ENCODE measurements at places on chromosomes 11 and 22. TPM values are rescaled to one million over a fixed set of nuclear protein-coding genes. Genes with fewer than 3 reads are reported as not detected.
A peak's percentile ranks its signal among the peaks of the same experiment; 100 is the strongest.

- no peak for DNase-seq
These were observed 56.3 kb upstream of the GRK3 start for GRCh38 chr22:25508161-25508560.

GRCh38 chr22:39428597-39429071 is 28.2 kb upstream of the MGAT3 start:
- no peak for DNase-seq

- DNase-seq = no peak
These were observed 126.3 kb downstream of the MPPED2 start for GRCh38 chr11:30459821-30460220.

- DNase-seq = peak; percentile 45
These were observed 31.6 kb upstream of the MYH9 start for GRCh38 chr22:36419177-36419911.

DNA sequence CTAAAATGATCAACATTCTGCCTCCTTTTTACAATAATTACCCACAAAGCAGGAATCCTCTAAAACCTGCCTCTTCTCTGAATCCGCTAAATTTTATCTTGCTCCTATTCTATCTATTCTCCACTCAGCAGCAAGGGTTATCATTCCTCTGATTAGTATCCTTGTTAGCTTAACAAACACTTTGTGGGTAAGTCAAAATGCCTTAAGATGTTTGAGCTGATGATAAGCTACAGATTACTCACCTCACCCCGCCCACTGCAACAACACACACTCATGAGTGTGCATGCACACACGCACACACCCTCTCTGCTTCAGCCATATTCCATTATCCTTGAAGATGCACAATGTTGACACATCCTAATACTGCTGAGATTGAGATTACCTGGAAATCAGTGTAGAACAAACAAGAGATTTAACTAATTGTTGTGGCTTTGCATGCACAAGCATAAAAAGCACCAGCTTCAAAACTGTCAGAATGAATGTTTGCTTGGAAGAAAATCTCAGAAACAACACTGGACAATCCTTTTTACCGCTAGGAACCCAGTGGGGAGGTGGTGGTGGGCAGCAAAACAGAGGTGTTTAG is 130.9 kb downstream of the BBOX1 start:
- no peak for DNase-seq

Gene OR52I2
- total RNA-seq = not detected

GRCh38 chr11:92384358-92384757 is 159.7 kb downstream of the FAT3 start:
- DNase-seq = no peak

DNA sequence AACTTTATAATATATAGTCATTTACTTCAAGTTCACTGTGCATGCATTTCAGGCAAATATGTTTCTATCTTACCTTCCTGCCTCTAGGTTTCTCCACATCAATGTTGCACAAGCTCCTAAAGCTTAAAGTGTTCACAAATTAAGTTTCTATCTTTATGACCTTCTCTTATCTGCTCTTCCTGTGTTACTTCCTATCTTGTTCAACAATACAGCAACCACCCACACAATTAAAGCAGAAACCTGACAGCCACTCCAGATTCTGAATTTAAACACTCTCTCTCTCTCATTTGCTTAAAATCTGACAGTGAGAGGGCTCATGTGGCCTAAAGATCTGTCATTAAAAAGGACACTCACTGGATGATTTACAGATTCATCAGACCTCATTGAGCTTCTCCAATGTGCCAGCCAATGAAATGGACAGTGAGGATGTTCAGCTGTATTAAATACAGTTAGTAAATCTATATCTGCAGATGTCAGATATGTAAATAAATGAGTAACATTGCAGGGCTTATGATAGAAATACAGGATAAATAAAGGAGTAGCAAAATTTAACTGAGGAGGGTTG is 10.9 kb downstream of the PDGFD start:
- no peak for DNase-seq

Gene RFPL1
- total RNA-seq = not detected

Gene ZBTB16
- 55.6 TPM for total RNA-seq

GRCh38 chr11:10319702-10320558 is 15.1 kb downstream of the ADM start:
- no peak for DNase-seq

DNA sequence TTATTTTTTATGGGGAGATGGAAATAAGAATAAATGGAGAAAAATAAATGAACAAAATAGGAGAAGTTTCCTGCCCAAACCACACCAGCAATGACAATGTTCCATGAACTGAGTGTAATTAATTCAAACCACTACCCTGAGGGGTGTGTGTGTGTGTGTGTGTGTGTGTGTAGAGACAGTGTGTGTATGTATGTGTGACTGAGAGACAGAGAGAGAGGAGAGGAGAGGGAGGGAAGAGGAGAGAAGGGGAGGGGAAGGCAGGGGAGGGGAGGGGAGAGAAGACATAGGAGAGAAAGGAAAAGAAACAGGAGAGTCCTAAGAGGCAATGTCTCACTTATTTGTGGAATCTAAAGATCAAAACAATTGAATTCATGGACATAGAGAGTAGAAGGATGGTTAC is 65.0 kb upstream of the POU2AF1 start:
- DNase-seq = no peak

DNA sequence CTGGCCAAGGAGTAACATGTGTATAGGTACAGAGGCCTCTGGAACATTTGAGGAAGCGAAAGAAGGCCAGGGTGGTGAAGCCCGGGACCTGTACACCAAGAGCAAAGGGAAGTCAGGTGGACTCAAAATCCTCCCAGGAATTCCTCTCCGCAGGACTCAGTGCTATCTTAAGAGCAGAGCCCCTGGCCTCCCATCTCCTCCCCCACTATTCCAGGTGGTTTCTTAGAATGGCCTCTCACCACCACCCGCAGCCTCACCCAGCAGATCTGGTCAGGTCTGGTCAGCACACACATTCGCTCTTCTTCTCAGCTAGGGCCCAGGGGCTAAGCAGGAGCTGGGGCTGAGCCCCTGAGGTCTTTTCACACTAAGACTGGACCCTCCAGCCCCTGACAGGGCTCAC is 59.1 kb downstream of the SCGB1A1 start:
- no peak for DNase-seq

GRCh38 chr22:43060183-43060582 is 29.0 kb downstream of the TTLL1 start:
- no peak for DNase-seq

GRCh38 chr11:128565881-128566280 is 21.5 kb downstream of the ETS1 start:
- DNase-seq = no peak

GRCh38 chr11:24471084-24471483 is 25.8 kb upstream of the LUZP2 start:
- no peak for DNase-seq

DNA sequence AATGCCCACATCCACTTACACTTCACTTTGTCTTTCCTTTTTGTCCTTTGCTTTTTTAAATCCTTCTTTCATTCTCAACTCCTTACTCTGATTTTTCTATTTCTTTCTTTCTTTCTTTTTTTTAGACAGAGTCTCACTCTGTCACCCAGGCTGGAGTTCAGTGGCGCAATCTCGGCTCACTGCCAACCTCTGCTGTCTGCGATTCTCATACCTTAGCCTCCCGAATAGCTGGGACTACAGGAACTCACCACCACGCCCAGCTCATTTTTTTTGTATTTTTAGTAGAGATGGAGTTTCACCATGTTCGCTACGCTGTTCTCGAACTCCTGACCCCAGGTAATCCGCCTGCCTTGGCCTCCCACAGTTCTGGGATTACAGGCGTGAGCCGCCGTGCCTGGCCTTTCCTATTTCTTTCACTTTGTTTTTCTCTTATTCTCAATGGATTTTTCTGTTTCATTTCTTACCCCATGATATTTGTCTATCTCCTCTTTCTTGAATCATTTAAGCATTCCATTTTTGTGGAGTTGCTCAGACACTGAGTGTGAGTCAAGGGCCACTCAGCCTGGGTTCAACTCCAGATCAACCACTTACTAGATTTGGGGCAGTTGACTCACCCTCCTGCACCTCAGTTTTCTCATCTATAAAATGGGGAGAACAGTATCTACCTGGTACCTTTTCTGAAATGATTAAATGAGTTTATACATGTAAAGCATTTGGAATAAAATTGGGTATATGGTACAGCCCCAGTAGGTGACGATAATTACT is 7.6 kb downstream of the KCNJ5 start:
- no peak for DNase-seq

Gene BET1L
- total RNA-seq = 46.0 TPM

- peak; percentile 21 for DNase-seq
These were observed 26.7 kb downstream of the SYT9 start for GRCh38 chr11:7278314-7278917.

DNA sequence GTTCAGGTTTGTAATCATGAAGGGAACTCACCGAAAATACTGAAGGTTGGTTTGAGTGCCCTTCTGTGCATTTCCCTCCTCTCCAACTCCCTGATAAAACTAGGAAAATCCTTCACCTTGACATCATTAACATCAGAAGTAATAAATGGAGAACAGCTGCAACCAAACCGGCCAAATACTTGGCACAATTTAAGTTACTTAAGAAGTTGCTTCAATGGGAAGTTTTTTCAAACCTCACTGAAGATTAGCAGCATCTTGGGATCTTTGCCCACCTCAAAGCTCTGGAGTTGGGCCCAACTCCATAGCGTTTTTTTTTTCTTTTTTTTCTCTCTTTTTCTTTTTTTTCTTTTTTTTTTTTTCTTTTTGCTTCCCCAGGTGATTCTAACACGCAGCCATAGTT is 784.8 kb downstream of the KCNA4 start:
- no peak for DNase-seq

- no peak for DNase-seq
These were observed 143.3 kb upstream of the MTNR1B start for GRCh38 chr11:92826136-92826535.

Gene MCM5
- 62.5 TPM for total RNA-seq

GRCh38 chr11:6468712-6469495 is 4.8 kb downstream of the TRIM3 start:
- DNase-seq = peak; percentile 95

DNA sequence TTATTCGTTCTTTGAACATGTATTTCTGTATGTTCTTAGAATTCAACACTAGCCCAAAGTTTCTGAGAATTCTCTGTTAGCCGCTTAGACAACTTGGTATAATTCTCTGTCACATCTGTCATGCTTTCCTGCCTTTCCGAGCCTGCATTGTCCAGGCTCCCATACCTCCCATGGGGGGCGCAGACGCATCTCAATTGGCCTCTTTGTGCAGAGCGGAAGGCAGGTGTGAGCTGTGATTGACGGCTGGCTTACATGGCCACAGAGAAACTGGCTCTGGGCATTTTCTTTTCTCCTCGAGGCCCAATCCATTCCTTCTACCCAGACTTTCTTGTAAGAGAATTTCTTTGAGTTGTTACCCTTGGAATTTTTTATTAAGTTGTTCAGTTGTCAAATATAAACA is 132.7 kb upstream of the SESN3 start:
- DNase-seq = no peak

GRCh38 chr11:75535071-75535470 is 9.3 kb upstream of the GDPD5 start:
- no peak for DNase-seq

DNA sequence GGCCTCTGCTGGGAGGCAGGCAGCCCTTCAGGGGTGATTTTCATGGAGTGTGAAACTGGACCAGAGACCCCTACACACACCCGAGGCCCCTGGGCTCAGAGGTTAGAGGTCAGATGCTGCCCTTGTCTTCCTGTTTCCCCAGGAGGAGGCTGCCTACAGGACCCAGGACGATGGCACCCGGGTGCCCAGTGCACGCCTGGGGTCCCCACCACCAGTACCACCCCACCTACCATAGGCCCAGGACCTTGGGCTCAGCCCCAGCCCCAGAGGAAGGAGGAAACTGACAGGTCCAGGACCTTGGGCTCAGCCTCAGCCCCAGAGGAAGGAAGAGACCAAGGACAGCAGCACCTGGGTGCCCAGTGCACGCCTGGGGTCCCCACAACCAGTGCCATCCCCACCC is 79.2 kb downstream of the BRD1 start:
- DNase-seq = peak; percentile 46

- no peak for DNase-seq
These were observed 55.8 kb downstream of the CD6 start for GRCh38 chr11:61027141-61027840.

- no peak for DNase-seq
These were observed 22.6 kb upstream of the CTSC start for GRCh38 chr11:88360141-88360540.

- DNase-seq = no peak
These were observed 7.4 kb upstream of the BDNF start for GRCh38 chr11:27707676-27708075.

- no peak for DNase-seq
These were observed 159.9 kb upstream of the NAV2 start for GRCh38 chr11:19552656-19553260.
